ENCODE measurements at places on chromosomes 16 and 17.

- no peak for DNase-seq
Observed at GRCh38 chr16:27254262-27254811, 14.2 kb downstream of the NSMCE1 start.

- no peak for DNase-seq
Observed at GRCh38 chr17:33976831-33977230, 278.3 kb upstream of the CCL2 start.

GRCh38 chr17:16943541-16944333 lies 28.2 kb downstream of the TNFRSF13B start:
- no peak for DNase-seq

DNA sequence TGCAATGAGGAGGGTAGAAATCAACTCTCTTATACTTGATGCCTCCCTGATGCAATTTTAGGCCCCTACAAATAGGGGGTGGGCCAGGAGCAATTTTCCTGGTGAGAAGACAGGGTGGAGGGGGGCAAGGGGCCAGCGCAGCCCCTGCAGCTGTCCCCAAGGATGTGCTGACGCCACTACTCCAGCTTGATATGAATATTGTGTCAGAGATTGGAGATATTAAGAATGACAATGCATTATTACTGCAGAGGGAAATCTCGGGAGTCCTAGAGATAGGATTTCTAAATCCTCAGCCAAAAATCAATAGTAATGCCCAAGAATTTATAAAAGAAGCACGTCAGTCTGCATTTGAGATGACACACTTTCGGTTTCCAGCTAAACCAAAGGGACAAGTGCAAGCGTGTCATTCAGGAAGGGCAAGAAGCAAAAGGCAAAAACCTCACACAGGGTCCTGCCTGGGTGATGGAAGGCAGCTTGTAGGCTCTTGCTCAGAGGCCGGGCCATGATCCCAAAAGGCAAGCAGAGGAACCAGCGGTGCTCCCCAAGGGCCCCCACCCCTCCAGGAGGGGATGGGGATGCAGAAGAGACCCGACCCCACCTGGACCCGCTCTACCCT lies 178.8 kb downstream of the C16orf78 start:
- DNase-seq = no peak
